ENCODE measurements at places on chromosomes 5 and 9.
A peak's percentile ranks its signal among the peaks of the same experiment; 100 is the strongest.

DNA sequence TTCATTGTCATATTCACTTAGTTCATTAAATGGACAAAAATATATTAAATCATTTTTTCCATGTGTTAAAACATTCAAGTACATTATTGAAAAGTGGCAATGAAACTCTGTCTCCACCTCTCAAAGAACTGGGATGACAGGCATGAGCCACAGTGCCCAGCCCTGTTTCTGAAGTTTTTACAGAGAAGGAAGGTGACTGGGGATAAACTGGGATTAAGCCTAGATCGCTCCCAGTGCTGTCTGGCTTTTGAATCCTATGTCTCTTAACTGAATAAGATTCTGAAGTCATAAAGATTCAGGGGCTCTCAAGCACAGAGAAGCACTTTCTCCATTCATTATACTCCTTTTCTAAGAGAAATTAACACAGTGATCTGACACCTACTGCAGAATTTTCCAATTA is 88.3 kb downstream of the SLC38A9 start:
- DNase-seq, result no peak

DNA sequence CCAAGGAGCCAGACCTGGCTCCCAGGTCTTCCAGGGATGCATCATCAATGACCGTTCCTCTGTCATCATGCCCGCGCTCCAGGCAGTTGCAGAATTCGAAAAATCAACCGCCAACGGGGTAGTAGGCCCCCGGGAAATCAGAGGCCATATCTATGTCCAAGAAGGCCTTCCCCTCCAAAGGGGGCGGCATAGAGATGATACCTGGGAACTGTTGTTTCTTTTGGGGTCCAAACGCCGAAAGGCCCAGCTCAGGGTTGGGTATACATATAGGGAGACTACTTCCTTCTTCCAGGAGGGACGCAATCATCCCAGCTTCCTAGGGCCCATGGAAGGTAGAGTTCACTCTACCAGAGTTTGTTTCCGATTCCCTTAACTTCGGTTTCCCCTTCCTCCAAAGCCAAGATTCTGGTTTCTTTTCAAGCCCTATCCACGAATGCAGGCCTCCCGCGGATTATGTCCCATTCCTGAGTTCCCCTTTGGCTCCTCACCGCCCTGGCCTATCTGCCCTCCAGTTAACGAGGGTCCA is 754 bp downstream of the DCAF12 start:
- DNase-seq, result no peak

DNA sequence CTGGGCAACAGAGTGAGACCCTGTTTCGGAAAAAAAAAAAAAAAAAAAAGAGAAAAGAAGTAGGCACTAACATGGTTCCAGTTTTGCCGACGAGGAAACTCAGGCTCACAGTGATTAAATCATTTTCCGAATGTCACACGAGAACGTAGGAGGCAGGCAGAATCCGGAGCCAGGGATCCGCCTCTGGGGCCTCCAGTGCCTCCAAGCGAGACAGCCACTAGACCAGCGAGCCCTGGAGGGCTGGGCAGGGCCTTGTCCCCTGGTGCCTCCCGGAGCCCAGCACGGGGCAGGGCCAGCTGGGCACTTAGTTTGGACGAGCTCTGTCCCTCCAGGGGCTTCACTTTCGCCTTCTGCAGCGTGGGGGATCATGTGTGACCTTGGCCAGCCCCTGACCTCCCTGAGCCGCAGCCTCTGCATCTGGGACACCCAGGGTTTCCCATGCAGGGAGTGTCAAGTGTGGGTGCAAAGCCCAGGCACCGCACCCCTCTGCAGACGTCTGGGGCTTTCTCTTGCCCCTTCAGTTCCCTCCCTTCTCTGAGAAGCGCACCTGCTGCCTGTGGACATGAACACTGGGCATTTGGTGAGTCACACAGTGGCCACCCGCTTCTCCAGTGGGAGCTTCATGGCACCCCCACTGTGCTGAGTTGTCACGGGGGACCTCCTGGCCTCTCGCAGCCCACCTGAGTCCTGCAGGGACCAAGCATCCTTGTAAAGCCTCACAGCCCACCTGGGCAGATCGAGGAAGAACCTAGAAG is 80.3 kb downstream of the RXRA start:
- no peak for DNase-seq

DNA sequence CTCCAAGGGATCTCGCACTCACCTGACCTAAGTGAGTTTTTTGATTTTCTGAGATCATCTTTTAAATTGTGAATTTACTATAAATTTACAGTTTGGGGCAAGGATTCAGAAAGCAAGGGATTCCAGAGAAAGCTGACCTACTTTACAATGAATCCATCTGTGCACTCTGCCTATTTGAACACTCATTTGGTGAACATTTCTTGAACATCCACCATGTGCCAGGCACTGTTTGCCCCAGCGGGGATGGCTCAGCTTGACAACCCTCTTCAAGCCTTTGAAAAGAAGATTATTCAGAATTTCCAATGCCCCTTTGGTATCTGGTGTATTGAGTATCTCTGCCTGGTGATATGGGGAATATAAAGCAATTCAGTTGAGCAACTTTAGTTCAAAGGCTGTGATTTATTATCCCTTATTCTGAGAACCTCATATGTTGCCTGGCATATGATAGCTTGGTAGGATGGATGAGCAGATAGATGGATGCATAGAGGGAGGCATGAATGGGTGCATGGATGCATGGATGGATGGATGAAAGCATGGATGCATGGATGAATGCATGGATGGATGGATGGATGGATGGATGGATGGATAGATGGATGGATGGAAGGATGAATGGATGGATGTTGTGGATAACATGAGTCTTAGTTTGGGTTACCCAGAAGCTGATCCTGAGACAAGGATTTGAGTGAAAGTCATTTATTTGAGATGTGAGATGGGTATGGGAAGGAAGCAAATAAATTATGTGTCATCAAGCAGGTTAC is 149.7 kb upstream of the ZNF366 start:
- DNase-seq, result no peak

- no peak for DNase-seq
Observed at GRCh38 chr5:65718576-65719310, 3.2 kb downstream of the SGTB start.

DNA sequence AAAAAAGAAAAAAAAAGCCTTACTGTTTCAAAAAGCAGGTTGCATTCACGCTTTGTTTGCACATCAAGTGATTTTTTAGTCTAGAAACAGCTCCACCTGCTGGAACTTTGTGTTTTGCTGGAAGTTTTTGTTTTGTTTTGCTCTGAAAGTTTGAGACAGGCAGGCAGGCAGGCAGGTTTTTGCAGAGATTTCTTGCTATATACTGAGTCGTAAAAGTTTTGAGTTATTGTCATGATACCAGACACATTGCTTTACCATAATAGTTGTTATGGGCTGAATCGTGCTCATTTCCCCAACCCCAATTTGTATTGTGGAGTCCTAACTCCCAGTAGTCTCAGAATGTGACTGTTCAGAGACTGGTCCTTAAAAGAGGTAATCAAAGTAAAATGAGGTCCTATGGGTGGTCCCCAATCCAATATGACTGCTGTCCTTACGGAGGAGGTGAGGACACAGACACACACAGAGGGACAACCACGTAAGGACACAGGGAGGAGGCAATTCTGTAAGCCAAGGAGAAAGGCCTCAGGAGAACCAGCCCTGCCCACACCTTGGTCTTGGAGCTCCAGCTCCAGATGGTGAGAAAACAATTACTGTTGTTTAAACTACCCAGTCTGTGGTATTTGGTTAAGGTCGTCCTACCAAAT is 20.9 kb downstream of the OR2Y1 start:
- DNase-seq, result peak; percentile 6
